ENCODE measurements at places on chromosomes 11 and 22.

GRCh38 chr22:47599753-47600152 lies 837.3 kb downstream of the TBC1D22A start:
- no peak for DNase-seq

- no peak for DNase-seq
Observed at GRCh38 chr11:103601225-103601846, 435.1 kb upstream of the DDI1 start.

DNA sequence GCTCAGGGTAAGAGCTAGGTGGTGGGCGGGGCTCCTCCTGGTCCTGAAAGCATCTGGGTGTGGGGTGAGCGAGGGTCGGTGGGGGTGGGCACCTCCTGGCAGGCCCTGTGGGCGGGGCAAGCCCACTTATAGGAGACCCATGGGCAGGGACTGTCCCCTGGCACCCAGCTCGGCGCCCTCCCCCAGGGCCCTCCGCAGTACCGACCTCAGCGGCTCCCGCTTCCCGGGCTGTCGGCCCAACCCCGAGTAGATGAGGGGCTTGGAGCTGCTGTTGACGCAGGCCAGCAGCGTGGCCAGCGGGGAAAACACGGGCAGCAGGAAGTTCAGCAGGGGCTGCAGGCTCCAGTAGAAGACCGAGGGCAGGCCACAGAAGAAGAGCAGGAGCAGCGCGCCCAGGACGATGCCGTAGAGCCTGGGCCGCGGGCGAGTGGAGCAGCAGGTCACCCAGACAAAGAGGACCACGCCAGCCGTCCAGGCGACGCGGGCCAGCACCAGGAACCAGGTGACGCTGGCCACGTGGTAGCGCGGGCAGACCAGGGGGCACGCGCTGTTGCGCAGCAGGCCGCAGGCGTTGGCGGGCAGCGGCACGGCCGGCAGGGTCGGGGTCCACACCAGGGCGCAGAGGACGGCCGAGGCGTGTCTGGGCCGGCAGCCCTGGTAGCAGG lies 663 bp downstream of the MRGPRG start:
- DNase-seq, result no peak

DNA sequence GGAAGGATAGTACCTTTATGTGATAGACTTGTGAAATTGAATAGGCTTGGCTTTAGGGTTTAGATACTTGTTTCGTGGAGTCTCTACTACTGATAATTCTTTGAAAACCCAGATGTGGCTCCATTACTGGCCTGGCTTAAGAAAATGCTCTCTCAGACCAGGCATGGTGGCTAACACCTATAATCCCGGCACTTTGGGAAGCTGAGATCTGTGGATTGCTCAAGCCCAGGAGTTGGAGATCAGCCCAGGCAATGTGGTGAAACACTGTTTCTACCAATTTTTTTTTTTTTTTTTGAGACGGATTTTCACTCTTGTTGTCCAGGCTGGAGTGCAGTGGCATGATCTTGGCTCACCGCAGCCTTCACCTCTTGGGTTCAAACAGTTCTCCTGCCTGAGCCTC lies 40.9 kb downstream of the ATG13 start:
- DNase-seq, result no peak

- no peak for DNase-seq
Observed at GRCh38 chr11:100008417-100008816, 678.7 kb upstream of the ARHGAP42 start.

DNA sequence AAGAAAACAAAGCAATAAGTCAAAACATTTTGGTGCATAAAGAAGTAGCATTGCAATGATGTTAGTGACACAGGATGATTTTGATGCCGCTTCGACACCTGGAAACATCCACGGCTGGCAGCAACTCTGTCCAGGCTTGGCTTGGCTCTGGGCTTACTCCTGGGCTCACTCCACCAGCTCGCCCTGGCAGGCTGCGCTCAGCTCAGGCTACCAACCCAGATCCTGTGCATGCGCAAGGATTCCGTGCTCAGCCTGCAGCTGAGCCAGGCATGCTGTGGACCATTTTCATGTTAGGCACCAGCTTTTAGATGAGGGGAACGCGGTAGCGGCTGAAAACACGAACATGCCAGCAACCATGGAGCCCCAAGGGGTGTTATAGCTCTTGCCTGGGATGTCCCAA lies 66.0 kb downstream of the SLC25A17 start:
- no peak for DNase-seq

GRCh38 chr11:113907152-113907551 lies 2.6 kb downstream of the HTR3B start:
- DNase-seq, result no peak

DNA sequence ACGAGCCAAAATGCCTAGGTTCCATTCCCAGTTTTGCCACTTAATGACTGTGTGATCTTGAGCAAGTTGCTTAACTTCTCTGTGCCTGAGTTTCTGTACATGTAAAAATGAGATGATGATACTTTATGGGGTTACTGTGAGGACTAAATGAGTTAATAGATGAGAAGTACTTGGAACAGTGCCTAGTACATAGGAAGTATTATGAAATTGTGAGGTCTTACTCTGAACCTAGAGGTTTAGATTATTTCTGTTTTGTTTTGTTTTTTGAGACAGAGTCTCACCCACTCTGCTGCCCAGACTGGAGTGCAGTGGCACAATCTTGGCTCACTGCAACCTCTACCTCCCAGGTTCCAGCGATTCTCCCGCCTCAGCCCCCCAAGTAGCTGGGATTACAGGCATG lies 227.0 kb upstream of the POU2AF2 start:
- no peak for DNase-seq

DNA sequence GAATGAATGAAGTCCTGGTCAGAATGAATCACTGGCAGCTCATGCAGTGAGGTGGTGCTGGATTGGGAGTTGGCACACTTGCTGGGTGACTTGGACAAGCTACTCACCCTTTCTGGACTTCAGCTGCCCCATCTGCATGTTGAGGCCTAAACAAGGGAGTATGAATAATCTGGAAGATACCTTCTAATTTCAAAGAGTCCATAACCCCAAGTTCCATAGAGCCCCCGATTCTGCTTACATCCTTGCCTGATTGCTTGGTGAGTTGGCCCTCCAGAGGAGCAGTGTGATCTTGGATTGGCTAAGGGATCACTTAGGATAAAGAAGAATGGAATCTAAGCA lies 18.3 kb upstream of the ACCSL start:
- DNase-seq, result no peak

DNA sequence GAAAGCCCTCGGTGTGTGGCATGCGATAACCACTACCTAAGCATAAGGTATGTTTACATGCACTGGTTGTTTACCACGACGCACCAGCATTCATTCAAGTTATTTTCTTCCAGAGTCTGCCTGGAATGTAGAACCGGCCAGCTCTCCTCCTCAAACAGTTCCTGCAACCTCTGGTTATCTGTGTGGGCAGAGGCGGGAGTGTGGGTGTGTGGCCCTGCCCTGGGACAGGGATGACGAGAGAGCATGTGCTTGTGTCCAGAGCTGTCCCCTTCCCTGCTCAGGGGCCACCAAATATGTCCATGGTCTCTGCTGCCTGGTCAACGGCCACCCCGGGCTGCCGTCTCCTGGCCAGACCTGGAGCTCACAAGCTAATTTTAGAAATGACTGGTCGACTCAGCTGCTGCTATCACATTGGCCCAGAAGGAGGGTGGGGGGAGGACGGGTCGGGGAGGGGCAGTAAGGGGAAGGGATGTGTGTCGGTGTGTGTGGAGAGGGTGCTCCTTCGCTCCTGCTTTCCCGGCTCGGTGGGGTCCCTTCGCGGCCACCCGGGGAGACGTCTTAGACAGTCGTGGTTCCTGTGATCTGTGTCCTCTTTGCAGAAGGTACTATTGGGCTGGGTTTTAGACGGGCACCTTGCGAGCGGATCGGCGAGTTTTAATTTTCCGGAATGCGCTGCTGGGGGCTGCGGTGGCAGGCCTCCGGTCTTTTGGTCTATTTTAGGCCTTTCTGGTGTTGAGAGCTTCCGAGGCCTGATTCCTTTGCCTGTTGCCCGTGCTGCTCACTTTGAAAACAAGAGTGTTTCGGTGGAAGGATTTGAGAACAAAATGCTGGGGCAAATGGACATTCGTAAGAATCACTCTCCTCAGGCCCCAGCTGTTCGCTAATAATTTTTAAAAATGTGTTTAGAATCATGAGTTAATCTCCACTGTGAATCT lies at the start of gene MYO18B:
MYO18B (plus strand) TSS at position 497 of the 935 bp plus-strand sequence. CDS start 18,905 bp downstream, outside the sequence.
- no peak for DNase-seq

GRCh38 chr22:37224757-37225420 lies 12.6 kb upstream of the SSTR3 start:
- DNase-seq, result no peak

DNA sequence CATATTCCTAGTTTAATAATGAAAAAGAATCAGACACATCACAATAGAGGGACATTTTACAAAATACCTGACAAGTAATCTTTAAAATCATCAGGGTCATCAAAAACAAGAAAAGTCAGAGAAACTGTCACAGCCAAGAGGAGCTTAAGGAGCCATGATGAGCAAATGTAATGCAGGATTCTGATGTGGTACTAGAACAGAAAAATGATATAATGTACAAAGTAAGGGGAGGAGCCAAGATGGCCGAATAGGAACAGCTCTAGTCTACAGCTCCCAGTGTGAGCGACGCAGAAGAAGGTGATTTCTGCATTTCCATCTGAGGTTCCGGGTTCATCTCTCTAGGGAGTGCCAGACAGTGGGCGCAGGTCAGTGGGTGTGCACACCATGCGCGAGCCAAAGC lies 198.0 kb upstream of the FAT3 start:
- DNase-seq, result no peak

DNA sequence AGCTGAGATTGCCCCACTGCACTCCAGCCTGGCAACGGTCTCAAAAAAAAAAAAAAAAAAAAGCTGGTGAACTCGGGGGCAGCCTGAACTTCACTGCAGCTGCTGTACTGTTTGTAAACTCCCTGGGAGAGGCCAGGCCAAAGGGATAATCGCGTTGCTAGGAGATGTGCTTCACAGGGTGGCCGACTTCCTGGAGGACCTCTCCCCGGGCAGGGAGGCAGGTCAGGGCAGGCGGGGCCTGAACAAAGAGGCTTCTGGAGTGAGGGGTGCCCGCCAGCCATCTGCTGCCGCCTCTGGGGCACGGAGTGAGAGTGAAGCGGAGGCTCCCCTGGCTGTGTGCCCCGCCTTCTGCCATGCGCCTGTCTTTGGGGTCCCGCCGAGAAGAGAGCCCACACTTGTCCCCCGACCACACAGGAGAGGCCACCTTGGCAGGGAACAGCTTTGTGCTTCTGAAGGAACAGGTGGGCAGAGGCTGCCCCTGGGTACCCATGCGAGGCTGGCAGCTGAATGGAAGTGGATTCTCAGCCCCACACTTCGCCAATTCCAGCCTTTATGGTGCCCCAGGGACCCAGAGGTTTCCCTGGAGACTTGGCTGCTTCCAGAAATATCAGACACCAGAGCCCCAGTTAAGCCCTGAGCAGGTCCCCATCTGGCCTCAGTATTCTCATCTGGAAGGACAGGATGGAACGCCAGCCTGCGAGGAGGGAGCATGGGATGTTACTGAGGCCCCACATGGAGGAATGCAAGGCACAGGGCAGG lies 29.6 kb downstream of the TMEM184B start:
- DNase-seq, result no peak

DNA sequence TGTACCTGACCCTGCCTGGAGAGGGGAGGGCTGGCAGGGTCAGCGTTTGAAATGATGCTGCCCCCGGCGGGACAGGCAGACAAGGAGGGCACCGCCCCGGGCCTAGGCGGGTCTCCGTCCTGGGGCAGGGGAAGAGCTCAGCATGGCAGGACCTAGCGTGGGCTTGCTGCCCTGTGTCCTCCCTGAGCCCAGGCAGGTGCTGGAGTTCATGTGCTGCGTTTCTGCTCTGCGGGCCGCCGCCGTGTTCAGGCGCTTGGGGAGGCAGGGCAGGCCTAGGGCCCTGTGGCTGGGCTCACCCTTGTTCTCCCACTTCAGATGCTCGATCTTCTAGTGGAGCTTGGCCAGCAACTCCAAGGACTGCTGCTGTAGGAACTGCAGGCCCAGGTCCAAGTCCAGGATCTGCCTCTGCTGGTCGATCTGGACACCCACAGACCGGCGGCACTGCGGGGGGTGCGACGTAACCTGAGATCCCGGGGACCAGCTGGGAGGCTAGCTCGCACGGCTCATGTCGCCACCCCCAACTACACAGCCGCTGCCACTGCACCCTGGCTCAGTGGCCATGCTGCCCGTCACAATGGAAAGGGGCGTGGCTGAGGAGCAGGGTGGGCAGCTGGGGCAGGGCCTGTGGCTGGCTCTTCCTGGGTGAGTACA lies 84.4 kb downstream of the MED15 start:
- DNase-seq, result no peak

Data from activated naive CD4-positive, alpha-beta T cell (primary cell).